Cortex of kidney (tissue), 1 donor: ENCODE measurements at places on chromosomes 5 and 9.

- no peak for DNase-seq
Observed at GRCh38 chr5:161332343-161332742, 214.2 kb downstream of the GABRB2 start.

GRCh38 chr5:53151713-53152458, 42.3 kb upstream of the MOCS2 start:
- no peak for DNase-seq

DNA sequence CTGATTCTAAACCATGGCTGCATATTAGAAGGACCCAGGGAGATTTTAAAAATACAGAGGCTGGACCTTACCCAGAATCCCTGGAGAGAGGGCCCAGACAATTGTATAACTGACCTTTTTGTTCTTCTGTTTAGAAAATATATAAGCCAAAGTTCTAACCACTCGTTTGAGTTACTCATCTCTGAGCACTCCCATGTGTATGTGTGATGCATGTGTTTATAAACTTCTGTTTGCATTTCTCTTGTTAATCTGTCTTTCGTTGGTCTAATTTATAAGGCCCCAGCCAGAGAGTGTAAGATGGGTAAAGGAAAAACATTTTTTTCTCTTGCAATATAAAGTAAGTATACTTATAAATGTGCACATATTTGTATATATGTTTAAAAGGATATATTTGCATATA, 443.9 kb downstream of the ZNF608 start:
- DNase-seq, result no peak

DNA sequence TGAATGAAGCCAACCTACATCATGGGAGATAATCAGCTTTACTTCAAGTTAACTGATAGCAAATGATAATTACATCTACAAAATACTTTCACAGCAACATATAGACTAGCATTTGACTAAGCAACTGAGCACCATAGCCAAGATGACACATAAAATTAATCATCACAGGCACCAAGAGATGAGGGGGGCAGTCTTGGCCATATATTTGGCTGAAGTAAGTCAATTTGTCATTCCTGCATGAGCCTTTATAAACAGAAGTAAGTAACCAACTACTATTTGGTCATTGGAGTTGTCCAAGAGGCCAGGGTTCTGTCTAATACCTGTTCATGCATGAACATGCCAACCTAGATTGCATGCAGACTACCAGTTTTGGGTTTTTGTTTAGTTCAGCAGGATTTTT, 53.6 kb downstream of the PDCD1LG2 start:
- DNase-seq, result no peak

- DNase-seq, result no peak
Observed at GRCh38 chr5:134509308-134510040, 16.0 kb upstream of the JADE2 start.

GRCh38 chr9:125745018-125745417, 2.2 kb upstream of the PBX3 start:
- DNase-seq, result no peak

- no peak for DNase-seq
Observed at GRCh38 chr9:127124111-127124531, 1.7 kb upstream of the ANGPTL2 start.

GRCh38 chr5:10091701-10092100, 158.0 kb downstream of the ATPSCKMT start:
- DNase-seq, result no peak

- DNase-seq, result no peak
Observed at GRCh38 chr5:150946351-150946905, 41.6 kb upstream of the ZNF300 start.

- no peak for DNase-seq
Observed at GRCh38 chr9:87527211-87527916, 29.7 kb downstream of the DAPK1 start.

- no peak for DNase-seq
Observed at GRCh38 chr9:95447660-95448420, 68.9 kb downstream of the PTCH1 start.

DNA sequence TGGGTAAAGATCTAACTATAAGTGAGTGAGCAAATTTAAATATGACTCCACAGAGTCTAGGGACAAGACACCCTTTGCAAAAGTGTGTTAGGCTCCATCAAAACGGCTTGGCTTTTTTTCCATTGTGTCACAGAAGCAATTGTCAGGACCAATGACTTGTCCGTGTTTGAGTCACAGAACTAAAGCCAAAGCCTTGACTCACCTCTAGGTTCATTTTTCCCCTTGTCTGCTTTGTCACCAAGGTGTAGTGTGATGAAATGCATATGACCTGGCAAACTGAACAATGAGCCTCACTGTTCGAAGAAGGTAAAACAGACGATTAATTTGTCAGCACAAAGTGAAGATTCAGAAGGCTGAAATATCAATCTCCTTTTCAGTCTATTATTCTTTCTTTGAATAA, 331.0 kb downstream of the GLIS3 start:
- DNase-seq, result no peak

DNA sequence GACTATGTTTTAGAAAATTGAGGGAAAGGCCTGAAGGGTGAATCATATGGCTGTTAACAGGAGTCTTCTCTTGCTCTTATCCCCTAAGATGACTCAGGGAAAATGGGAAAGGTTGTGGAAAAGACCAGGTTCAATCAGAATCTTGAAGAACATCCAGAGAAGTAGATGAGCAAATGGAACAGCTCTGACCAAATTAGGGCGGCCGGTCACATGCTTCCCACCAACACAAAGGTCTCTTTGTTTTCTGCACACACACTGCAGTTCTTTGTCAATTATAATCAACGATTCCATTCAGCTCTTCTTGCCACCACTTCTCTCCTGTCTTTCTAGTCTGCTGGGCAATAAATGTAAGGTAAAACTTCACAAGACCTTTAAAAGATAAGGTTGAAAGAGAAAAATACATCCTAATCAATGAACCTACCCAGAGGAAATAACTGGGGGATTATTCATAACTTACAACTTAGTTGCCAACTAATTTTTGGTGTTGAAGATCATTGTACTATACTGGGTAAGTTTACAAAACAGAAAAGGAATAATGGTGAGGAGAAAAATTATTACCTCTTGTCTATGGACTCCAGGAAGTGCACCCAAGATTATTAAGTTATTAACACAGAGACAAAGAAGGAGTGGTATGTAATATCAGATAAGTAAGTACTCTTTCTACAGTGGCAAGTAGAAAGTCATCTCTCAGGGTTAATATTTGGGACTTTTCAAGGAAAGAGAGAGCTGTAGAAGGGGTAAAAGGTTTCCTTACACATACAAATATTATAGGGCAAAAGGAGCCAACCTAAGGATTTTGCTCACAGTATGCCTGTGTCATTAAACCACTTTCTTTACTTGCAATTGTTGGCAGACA, 441.9 kb upstream of the PIK3R1 start:
- DNase-seq, result no peak

- no peak for DNase-seq
Observed at GRCh38 chr9:108168236-108168850, 678.8 kb upstream of the KLF4 start.

GRCh38 chr5:130278136-130278535, 373.9 kb downstream of the CHSY3 start:
- DNase-seq, result no peak

DNA sequence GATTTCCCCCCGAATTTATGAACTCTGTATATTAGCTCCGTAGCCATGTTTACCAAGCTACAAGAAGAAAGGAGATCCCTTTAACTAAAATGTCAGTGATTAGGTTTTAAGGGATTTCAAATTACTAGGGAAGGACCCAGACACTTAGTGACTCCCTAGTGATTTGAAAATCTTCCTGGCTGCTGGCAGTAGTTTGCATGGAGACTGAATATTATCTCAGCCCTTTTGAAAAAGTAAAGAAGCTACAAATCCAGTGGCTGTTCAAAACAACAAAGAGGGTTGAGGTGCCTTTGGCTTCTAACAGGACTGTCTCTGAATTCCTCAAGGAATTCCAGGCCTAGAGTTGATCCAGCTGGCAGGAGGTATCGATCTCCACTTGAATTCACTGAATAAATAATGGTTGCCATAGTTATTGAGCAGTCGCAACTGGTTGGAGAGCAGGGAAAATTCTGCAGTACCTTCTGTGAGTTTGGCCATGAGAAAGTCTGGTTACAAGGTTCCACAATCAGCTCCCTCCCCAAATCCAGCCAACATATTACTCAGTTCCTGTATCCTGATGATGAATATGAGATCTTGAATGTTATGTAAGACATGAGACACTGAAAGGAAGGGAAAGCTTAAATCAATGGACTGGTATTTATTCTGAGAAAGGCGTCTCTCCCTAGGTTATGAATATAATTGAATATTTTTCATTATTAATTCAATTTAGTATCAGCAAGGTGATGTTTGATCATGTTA, 37.7 kb downstream of the NR4A3 start:
- no peak for DNase-seq

- no peak for DNase-seq
Observed at GRCh38 chr5:83219495-83219894, 142.1 kb downstream of the XRCC4 start.

DNA sequence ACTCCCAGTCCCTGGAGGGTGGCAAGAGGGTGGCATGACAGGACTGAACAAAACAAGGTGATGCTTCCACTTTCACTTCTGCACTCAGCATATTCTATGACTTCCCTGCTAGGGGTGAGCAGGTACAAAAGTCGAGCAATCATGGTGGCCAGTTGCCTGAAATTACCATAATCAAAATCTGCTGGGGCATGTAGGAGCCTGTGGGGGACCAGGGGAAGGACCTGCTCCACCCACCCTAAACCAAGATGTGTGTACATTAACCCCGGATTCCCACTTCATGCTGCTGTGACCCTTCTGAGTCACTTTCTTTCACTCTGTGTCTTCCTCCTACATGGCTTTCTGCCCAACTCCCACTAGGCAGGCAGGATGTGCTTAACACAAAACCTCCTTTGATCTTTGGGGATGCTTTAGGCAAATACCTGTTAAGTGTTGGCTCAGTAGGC, 73.3 kb upstream of the PHF24 start:
- no peak for DNase-seq

DNA sequence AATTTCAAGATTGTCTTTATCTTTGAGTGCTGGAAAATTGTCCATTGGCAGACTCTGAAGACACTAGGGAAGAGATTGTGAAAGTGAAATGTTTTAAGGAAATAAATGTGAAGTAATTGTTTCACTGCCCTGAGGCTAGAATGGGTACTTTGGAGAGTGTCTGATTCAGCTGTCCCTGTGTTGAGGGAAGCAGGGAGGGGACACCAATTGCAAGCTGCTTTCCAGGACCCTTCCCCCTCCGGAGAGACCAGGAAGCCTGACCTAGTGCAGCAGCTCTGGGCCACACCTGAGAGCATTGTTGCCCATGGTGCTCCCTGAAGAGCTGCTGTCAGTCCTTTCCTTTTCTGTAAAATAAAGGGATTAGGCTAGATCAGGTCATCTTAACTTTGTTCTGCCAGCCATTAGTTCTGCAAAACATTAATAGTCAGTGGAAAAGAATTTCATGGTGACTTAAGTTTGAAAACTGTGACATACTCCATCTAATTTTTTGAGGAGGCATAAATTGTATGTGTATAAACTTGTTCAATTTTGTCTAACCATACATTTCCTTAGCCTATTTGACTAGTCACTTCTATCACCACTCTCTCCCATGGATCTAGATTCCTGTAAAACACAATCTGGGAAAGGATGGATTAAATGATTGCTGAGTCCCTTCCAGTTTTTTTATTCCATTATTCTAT, 18.8 kb downstream of the MAP1B start:
- DNase-seq, result no peak

- DNase-seq, result no peak
Observed at GRCh38 chr5:150211156-150212030, 21.5 kb downstream of the SLC6A7 start.

DNA sequence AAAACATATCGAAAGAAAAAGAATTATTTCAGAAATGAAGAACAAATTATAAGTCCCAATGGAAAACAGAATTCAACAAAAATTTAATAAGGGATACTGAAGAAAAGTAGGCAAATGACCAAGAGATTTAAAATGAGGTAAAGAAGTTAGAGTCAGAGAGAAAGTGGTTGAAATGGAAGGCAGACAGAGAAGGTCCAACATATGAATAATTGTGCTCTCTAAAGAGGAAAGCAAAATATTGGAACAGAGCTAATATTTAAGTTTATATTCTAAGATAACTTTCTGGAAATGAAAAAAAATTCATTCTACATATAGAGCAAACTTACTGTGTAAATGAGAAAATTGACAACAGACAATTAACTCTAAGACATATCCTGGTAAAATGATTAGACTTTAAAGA, 94.1 kb downstream of the PTCH1 start:
- no peak for DNase-seq

DNA sequence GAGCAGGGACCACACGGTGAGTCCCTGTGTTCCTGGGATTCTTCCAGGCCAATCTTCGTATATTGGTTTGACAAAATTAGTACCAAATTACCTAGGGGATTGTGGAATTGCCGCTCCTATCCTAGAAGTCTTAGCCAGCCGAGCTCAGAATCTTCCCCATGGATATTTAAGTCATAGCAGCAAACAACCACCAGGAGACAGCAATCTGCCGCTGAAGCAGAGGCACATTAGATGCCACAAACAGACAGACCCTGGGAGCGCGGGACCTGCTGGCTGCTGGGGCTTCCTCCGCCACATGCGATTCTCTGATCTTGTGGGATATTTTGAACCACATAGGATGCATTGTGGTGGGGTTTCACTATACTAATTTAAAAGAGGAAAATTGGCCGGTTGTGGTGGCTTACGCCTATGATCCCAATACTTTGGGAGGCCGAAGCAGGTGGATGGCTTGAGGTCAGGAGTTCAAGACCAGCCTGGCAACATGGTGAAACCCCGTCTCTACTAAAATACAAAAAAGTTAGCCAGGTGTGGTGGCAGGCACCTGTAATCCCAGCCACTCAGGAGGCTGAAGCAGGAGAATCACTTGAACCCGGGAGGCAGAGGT, 31.7 kb upstream of the ZBTB43 start:
- DNase-seq, result no peak

- no peak for DNase-seq
Observed at GRCh38 chr9:116345393-116345792, 191.8 kb downstream of the PAPPA start.

DNA sequence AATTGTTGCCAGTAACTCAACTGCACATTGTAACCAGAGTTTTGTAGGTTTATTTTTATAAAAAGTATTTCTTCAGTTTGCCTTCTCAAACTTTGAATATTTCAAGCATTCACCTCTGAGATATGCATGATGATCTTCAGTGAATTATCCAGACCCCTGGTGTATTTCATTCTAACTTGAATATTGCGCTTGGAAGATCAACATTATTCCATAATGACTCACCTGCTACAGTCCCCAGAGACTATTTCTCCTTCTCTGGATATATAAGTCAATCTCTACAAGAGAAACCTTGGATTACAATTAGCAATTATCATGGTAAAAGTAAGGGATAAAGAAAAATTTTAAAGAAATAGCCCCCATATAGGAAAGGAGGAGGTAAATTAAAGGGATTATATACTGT, 1041.0 kb downstream of the TLE1 start:
- DNase-seq, result no peak

- no peak for DNase-seq
Observed at GRCh38 chr9:121141706-121142105, 60.0 kb downstream of the RAB14 start.

- DNase-seq, result no peak
Observed at GRCh38 chr9:123358181-123358905, 2.3 kb downstream of the CRB2 start.

DNA sequence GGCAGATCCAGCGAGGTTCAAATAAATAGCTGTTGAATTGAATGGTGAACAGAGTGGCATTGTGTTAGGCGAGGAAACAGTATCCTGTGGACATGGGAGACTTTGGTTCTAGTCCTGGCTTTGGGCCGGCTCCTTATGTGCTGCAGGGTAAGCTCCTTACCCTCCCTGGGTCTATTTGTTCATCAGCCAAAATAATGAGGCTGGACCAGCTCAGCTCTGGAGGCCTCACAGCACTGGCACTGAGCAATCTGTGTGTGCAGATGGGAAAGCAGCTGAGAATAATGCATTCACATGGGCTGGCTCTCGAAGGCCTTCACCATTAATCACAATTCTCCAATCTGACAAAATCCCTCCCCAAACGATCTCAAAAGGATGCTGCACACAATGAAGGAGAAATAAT, 81.9 kb downstream of the APBA1 start:
- no peak for DNase-seq
